B cell (primary cell): ENCODE measurements at places on chromosomes 2 and 18. TPM values are rescaled to one million over a fixed set of nuclear protein-coding genes. Genes with fewer than 3 reads are reported as not detected.

The G6PC2 gene
- total RNA-seq = not detected in 2 replicates

The EGR4 gene
- total RNA-seq = 0.30 and 0.41 TPM in 2 replicates

The TMEM178A gene
- total RNA-seq = 0.99 and 1.3 TPM in 2 replicates

The PROM2 gene
- total RNA-seq = 0.85 and 1.3 TPM in 2 replicates

The EHD3 gene
- total RNA-seq = 60.4 and 60.5 TPM in 2 replicates

The MGAT4A gene
- 28.9 and 32.7 TPM in 2 replicates for total RNA-seq

The TLK1 gene
- total RNA-seq = 178 and 186 TPM in 2 replicates

The EPHA4 gene
- total RNA-seq = 52.5 and 54.9 TPM in 2 replicates

The ALPI gene
- total RNA-seq = not detected in 2 replicates

The STEAP3 gene
- 1.1 TPM in 2 replicates for total RNA-seq

The KCNF1 gene
- total RNA-seq = not detected in 2 replicates

The KLHL30 gene
- 0.12 TPM in 1 of 2 replicates, not detected in the other for total RNA-seq

The LRRC30 gene
- not detected in 2 replicates for total RNA-seq

The CSRNP3 gene
- not detected in 2 replicates for total RNA-seq

The RAB17 gene
- total RNA-seq = not detected in 2 replicates

The DPP4 gene
- total RNA-seq = 0.27 and 1.2 TPM in 2 replicates

The GPR35 gene
- 1.8 and 2.2 TPM in 2 replicates for total RNA-seq

- DNase-seq = no peak
These were observed 114.6 kb upstream of the TEX51 start for GRCh38 chr2:126784045-126784444.

GRCh38 chr18:35508030-35508429 is 10.3 kb upstream of the INO80C start:
- DNase-seq = no peak

- DNase-seq = no peak
These were observed 55.0 kb downstream of the NDUFA10 start for GRCh38 chr2:239970004-239970623.

DNA sequence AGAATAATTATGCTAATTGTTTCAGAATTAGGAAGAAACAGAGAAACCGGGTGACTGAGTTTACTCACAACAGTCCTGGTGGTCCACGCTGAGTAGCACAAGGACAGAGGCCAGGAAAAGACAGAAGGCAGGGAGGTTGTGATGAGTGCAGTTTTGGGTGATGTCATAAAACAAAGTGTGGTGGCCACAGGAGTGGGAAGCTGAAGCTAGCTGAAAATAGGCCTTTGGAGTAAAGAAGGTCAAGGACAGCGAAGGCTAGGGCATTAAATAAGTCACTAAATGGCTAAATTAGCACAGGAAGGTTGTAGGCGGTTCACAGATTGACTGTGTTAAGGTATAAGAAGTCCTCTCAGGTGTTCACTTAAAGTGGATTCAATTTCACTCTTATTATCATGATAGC is 120.9 kb upstream of the TTN start:
- DNase-seq = no peak

GRCh38 chr2:102422910-102423309 is at the start of gene IL18RAP:
IL18RAP (plus strand) TSS chr2:102423160; CDS start chr2:102423278, 118 bp downstream.
- no peak for DNase-seq

DNA sequence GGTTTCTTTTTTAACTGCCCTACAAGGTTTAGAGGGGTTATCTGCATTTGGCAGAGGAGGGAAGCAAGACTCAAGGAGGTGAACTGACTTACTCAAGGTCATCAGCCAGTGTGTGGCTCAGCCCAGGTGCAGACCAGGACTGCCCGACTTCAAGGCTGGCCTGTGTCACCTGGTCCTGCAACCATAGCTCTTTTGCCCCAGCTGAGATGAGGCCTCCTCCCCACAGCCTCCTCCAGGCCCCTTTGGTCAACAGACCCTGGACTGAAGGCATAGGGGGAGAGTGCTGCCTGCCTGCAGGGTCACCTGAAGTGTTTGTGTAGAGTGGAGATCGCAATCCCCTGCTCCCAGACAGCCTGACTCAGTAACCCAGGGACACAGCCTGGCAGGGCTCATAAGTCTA is 168.5 kb upstream of the GLI2 start:
- no peak for DNase-seq

DNA sequence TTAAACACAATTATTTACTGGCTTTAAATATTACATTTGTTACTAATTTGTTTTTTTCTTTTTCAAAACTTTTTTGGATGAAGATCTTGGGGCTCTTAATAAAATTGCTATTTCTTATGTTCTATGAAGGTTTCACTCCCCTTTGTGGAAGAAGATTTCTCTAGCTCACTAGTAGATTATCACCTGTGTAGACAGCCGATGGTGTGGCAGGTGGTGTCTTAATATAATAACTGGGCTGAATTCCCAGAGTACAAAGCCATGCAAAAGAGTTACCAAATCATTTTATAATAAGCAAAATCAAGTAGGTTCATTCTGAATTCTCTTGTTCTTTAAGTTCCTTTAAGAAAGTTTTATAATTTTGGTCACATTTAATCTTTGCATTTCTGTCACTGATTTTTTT is 233.7 kb downstream of the CCDC102B start:
- DNase-seq = no peak

DNA sequence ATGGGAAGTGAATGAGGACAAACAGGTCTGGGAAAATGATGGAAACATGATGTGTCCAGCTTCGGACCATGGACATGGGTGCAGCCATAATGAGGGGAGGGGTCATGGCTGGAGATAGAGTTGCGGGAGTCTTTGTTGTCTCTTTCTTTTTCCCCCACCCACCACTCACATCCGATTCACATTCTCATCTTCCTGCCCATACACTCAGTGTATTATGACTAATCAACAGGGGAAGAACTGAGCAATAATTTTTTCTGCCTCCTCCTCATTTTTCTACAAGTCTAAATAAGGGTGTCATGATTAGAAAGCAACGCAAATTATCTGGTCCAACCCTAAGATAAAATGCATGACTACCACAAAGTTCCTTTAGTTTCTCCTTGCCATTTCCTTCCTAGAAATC is 5.7 kb upstream of the SERPINB2 start:
- no peak for DNase-seq

DNA sequence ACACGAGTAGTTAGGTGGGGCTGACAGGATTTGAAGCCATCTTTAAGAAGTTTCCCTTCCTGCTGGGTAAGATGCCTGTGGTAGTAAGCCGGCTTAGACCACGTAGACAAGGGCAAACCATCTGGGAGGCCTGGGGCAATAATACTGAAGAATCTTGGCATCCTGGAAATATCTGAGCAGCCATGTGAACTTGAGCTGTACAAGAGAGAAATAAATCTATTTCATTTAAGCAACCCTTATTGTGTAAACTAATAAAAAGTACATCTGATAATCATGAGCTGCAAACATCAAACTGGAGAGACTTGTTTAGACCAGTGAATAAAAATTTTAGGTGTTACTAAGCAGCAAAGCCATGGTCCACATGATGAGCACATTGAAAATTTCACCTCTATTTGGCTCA is 11.4 kb upstream of the CETN1 start:
- no peak for DNase-seq

DNA sequence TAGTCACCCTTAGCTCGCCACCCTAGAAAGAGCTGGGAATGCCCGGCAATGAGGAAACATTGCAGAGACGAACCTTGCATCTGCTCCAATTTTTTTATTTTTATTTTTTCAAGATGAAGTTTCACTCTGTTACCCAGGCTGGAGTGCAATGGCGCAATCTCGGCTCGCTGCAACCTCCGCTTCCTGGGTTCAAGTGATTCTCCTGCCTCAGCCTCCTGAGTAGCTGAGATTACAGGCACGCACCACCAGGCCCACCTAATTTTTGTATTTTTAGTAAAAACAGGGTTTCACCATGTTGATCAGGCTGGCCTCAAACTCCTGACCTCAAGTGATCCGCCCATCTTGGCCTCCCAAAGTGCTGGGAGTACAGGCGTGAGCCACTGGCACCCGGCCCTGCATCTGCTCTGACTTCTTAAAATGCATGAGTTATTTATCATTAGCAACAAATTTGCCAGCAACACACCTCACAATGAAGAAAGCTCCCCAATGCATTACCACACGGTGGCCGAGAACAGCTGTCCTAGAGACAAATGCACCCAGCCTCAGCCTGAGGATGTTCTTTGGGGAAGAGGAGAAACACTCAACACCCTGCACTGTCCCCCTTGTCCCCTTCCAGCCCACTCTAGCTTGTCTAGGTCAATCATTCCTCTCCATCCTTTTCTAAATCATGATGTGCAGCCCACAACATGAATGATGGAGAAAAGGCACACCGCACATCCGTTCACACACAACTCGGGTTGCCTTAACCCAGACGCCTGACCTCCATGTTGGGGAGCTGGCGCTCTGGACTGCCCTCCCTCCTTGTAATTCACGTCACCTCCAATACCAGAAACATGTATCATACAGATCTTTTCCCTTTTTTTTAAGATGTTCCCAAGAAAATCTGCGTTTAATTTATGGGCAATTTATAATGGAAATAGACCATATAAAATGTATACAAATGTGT is 46.9 kb downstream of the TTC32 start:
- DNase-seq = no peak

DNA sequence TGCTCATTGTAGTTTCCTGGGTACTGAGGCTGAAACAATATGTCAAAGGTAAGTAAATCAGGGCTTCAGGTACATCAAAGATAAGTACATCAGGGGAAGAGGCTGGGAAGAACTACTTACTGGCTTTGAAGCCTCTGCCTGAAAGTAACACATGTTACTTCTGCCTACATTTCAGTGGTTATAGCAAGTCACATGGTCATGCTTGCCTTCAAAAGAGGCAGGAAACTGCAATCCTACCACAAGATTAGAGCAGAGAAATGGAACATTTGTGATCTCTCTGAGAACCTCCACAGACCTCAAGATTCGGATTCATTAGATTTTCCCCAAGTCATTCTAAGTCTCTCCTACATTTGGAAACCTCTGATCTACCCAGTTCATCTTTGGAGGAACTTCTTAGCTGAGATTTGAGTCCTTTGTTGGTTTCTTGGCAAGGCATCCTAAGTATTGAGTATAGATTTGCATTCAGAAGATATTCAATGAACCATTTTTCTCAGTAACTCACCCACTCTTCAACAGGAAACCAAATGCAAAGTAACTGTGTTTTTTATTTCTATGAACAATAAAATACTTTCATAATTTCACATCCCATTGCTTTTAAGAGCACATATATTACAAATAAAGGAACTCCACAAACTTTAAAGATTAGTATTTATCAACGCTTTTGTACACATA is 48.5 kb upstream of the CCDC195 start:
- DNase-seq = peak; percentile 28

DNA sequence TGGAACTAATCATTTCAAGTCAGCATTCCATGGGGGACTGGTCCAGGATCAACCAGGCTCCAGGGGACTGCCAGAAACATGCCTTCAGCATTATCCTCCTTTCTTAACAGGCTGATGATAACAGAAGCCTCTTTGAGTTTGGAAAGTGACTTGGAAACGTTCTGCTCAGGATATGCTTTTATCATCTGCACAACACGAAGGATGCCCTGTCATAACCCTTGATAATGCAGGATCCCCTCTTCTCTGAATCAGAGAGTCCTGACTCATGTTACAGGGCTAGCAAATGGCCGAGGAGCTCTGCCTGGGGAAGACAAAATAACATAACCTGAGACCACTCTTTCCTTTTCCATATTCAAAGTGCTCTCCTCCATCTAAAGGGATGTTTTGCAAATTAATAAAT is 6.7 kb downstream of the SCYGR3 start:
- no peak for DNase-seq

DNA sequence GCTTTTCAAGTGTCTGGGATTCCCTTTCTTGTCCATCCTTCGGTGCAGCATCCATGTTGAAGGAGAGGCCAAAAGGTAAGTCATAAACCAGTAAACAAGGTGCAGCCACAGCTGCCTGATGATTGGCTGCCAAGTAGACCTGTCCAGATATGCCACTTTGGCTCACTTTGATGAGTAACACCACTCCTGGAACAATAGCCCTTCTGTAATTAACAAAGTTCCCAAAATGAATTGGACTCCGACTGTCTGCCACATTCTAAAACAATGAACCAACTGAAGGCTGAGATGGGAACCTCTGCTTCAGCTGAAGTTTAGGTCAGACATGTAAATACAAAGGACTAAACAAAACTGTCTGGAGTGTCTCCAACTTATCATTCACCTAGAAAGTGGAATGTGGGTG is 82.2 kb upstream of the LGALSL start:
- DNase-seq = no peak

DNA sequence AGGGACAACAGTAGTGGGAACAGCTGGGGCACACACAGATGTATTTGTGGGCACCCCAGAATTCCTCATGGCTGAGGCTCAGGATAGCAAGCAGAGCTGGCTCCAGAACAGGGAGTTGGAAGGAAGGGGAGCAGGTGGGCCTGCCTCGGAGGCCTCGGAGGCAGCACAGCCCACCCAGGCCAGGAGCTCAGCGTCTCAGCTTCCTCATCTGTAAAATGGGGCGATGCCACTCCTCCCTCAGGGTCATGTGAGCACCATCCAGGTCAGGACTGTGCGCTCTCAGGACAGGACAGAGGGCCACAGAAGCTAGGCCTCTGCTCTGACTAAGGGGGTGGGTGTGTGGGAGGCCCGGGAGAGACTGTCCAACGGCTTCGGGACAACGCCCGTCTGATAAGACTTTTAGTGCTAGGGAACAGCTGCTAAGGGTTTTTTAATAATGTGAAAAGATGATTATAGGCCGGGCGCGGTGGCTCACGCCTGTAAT is 106.2 kb downstream of the HDAC4 start:
- DNase-seq = no peak

DNA sequence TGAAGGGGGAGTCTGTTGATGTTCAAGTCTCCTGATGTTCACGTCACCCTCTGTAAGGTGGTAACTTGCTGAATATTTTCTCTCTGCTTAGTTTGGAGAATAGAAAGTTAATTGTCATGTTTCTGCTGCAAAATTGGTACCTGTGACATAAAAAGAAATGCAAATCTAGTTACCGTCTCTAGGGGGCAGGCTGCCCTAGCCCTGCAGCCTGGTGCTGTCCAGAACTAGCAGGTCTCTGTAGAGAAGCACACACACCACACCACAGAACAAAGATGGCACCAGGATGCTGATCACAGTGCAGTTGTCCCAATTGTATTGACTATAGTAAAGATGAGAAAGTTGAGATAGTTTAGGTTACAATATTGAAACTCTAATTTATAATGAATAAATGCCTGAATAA is 47.0 kb downstream of the SLC9A4 start:
- peak; percentile 14 for DNase-seq

- DNase-seq = no peak
These were observed 31.8 kb upstream of the GCC2 start for GRCh38 chr2:108417254-108417653.
